ENCODE measurements at places on chromosomes 6 and 20. TPM values are rescaled to one million over a fixed set of nuclear protein-coding genes. Genes with fewer than 3 reads are reported as not detected.

SLC2A10 gene
- 0.55 TPM for total RNA-seq

DPPA5 gene
- not detected for total RNA-seq

FRK gene
- total RNA-seq = 0.02 TPM

BCKDHB gene
- total RNA-seq = 11.5 TPM

ENPP4 gene
- not detected for total RNA-seq

C6orf15 gene
- total RNA-seq = not detected

RBPJL gene
- total RNA-seq = not detected

All from HT1080 (cell line).